ENCODE measurements at places on chromosomes 16 and 17. TPM values are rescaled to one million over a fixed set of nuclear protein-coding genes. Genes with fewer than 3 reads are reported as not detected.

- DNase-seq = no peak
Measured at GRCh38 chr17:77045441-77046041, 95.2 kb upstream of the SEC14L1 start.

Gene TEX14
- 0.10 TPM for total RNA-seq

Gene GCGR
- not detected for total RNA-seq

GRCh38 chr17:77948690-77949114 lies 9.8 kb upstream of the TNRC6C start:
- DNase-seq = peak; percentile 46

Gene PDILT
- not detected for total RNA-seq

Gene CTCF
- 35.7 TPM for total RNA-seq

DNA sequence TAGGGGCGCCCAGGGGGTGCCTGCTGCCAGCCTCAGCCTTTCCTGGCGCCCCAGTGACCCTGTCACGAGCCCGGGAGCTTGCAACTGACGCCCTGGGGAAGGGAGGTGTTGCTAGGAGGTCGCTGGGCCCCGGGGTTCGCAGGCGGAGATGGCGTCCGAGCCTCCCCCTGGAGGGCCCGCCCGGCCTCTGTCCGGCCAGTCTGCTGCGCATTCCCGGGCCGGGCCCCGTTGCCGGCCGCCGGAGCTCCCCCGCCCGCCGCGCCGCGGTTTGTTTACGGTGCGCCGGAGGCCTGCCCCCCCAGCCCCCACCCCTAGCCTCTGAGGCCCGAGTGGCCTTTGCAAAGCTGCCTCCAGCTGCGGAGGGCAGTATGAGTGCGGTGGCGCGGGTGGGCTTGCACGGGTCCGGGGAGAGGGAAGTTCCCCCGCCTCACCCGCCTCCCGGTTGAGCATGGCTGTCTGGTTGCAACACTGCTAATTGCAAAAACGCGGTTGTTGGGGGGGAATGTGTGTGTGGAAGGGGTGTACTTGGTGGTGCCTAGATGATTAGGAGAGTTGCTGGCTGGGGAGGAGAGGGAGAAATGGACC lies 514 bp downstream of the THRA start:
- DNase-seq = peak; percentile 72

- DNase-seq = no peak
Measured at GRCh38 chr16:26196802-26197201, 505.0 kb downstream of the HS3ST4 start.

Gene PABPN1L
- not detected for total RNA-seq

DNA sequence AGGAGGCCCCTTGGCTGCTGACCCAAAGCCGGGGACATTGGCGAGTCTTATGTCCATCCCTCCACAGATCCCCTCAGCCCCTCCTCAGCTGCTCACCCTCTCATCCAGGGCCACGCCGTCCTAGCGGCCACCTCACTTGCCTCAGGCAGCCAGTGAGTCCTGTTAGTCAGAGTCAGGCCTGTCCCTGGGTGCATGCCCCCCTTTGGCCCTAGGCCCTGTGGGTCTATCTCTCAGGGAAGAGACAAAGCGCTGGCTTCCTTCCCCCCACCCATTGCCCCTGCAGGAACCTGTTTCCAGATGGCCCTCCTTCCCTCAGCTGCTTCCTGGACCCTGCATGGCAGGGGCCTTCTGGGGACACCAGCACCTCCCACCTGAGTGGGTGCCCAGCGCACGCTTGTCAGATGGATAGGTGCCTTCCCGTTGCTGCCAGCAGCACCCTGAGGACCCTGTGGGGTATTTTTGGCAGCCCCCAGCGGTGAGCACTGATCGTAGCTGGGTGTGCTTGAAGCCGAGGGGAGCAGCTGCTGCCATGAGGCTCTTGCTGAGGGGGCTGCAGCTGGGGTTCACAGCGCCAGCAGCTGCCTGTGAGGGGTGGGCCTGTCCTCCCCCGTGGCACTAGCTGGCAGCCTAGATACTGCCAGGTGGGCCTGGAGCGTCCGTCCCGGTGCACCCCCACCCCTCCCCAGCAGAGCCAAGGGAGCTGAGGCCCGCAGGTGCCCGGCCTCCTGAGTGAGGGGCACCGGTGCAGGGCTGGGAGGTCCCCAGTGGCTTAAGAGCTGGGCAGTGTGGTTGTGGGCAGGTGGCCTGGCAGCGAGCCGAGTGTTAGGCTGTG lies 8.4 kb downstream of the DBNDD1 start:
- DNase-seq = peak; percentile 65

Gene EFCAB13
- 3.2 TPM for total RNA-seq

- no peak for DNase-seq
Measured at GRCh38 chr16:84362471-84362941, 5.8 kb upstream of the ATP2C2 start.

Gene PRDM7
- not detected for total RNA-seq

GRCh38 chr16:78942625-78943245 lies 657.8 kb downstream of the MAF start:
- no peak for DNase-seq

DNA sequence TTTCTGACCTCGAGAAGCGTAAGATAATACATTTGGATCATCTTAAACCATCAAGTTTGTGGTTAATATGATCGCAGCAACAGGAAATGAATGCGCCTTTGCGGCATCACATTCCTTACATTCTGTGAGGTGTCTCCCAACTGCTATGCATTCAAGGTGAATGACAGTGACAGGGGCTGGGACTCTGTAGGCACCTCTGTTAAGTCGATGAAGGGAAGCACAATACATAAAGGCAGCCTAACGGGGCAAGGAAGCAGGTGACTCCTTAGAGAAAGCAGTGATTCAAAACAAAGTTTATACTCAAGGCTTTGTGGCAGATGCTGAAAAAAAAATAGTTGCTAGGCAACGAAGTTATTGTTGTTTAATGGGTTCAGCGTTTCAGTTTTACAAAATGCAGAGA lies 21.6 kb upstream of the EVPL start:
- no peak for DNase-seq

- DNase-seq = no peak
Measured at GRCh38 chr17:61221597-61222471, 177.8 kb upstream of the TBX2 start.

GRCh38 chr17:14121952-14122351 lies 52.6 kb downstream of the COX10 start:
- DNase-seq = no peak

Gene USP36
- total RNA-seq = 47.8 TPM

- DNase-seq = no peak
Measured at GRCh38 chr16:20903116-20903898, 2.7 kb downstream of the LYRM1 start.

DNA sequence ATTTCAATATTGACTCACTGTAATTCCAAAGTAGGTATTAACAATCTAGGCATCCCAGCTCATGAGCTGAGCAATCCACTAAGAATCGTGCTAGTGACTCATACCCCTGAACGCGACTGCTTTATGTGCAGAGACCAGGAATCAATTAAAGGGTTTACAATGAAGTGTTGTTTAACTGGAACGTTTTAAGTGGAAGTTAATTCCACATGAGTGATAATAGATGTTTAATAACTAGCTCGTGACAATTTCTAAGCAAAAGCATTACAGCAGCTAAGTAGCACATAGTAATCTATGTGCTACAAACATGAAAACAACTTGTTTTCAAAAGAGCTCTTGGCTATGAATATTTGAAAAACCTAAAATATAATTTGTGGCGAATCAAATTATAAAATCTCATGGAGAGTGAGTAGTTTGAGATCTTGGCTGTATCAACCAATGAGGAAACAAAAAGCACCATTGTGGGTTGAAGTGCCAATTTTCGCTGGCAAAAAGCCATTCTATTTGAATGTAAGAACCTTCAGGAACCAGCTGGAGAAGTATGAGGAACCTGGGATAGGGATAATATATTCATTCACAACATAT lies 9.4 kb downstream of the GJC1 start:
- DNase-seq = no peak

- DNase-seq = no peak
Measured at GRCh38 chr17:9969301-9969935, 64.3 kb upstream of the RCVRN start.

- no peak for DNase-seq
Measured at GRCh38 chr16:22353933-22354541, 20.4 kb downstream of the CDR2 start.

Gene PIGS
- 51.1 TPM for total RNA-seq

GRCh38 chr17:82832411-82832810 lies 7.4 kb downstream of the ZNF750 start:
- no peak for DNase-seq

GRCh38 chr16:65306722-65307121 lies 184.9 kb upstream of the CDH11 start:
- DNase-seq = no peak

DNA sequence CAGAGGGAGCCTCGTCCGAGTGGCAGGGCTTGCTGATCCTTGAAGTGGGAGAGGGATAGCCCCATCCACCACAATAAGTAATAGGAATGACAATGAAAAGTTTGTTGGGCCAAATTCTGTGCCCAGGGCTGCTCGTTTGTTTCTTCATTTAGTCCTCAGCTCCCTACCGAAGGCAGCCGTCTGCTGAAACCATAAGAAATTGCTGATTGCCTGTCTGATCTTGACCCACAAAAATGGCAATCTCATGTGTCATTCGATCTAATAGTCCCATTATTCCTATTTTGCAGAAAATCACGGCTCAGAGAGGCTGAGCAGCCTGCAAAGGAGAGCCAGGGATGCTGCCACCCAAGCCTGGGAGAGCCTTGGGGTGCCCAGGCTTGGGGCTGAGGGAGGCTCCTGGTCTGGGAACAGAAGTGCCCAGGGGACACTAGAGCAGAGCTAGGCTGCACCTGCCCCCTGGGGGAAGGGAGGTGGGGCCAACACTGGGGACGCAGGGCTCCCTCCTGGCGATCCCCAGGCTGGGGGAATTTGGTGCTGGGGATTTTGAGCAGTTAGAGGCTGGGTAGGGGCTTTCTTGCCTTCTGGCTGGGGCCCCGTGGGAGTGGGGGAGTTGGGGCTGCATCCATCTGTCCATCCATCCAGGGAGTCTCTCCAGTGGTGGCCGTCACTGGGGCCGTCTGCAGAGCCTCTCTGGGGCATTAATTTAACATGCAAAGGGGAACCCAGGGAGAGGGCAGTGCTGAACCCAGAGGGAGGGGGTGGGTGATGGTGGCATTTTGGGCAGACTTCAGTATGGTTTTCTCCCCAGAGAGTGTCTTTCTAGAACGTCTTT lies 53.5 kb downstream of the SOCS1 start:
- DNase-seq = no peak

GRCh38 chr16:86984991-86985647 lies 332.1 kb downstream of the C16orf95 start:
- no peak for DNase-seq

- DNase-seq = no peak
Measured at GRCh38 chr17:48646183-48647102, 20.3 kb upstream of the HOXB9 start.

Gene LPCAT2
- total RNA-seq = 30.4 TPM

GRCh38 chr16:81457326-81458133 lies 12.9 kb downstream of the CMIP start:
- no peak for DNase-seq

DNA sequence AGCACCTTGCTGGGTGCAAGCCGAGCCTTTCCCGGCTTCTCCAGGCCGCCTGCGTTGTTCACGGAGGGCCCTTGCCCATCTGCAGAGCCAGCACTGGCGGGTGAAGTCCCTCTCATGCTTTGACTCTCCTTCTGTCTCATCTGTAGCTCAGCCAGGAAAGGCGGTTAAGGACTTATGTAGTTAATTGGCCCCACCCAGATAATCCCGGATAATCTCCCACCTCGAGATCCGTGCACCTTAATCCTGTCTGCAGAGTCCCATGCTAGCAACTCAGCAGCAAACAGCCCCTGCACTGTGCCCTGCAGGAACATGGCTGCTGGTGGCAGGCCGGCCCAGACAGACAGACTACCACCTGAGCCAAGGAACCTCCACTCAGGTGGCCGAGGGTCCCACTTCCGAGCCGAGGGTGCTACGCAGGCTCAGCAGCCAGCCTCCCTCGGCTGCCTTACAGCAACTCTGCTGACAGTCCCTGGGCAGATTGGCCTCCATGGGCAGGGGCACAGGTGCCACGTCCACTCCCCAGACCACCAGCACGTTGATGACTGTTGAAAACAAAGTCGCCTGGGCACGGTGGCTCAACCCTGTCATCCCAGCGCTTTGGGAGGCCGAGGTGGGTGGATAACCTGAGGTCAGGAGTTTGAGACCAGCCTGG lies 16.9 kb downstream of the RAB40C start:
- DNase-seq = no peak

Gene CBX2
- 1.9 TPM for total RNA-seq

Gene FOXN1
- total RNA-seq = not detected

DNA sequence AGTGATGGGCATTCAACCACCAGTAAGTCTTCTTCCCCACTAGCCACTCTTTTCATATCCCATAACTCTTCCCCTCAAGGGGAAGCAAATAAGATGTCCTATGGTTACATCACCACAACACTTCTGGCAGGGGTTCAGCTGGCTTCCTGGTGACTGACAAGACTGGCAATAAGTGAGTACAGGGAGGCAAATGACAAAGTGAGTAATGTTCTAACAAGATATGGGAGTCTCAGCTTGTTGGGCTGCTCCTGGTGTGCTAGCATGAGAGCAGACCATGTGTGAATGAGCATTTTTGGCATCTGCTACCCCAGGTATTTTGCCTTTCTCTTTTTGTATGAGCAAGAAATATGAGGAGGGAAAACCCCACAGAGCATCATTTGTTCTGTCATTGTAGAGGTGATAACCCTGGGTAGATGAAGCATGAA lies 9.9 kb downstream of the TMIGD1 start:
- no peak for DNase-seq

Gene SPAG7
- 48.2 TPM for total RNA-seq

DNA sequence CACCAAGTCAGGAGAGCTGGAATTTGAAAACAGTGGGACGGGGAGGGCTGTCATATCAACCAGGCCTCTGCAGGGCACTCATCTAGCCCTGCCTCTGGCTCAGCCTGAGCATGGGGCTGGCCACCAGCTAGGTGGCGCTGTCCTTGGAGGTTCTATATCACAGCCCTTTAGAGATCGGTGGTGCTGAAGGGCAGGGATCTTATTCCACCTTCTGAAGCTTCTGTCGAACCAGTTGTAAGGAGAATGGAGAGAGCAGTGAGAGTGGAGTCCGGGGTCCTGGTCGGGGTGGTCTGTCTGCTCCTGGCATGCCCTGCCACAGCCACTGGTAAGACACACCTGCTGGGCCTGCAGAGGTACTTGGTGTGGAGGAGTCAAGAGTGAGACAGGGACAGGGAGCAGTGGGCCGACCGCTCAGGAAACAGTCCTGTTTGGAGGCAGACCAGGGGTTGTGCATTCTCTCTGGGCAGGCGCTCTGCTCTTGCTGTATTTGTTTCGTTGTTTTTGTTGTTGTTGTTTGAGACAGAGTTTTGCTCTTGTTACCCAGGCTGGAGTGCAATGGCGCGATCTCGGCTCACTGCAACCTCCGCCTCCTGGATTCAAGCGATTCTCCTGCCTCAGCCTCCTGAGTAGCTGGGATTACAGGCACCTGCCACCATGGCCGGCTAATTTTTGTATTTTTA lies at the start of gene CES3:
CES3 (plus strand) TSS at position 202 of the 680 bp plus-strand sequence; CDS start at position 244, 42 bp downstream.
- no peak for DNase-seq
